Suppressor macrophage treated with lipopolysaccharide for 4 hours (primary cell): ENCODE measurements at places on chromosomes 7 and 10.

- DNase-seq, result no peak
These were observed 5.6 kb downstream of the NFE2L3 start for GRCh38 chr7:26157520-26158105.

- peak; percentile 29 for DNase-seq
These were observed 202.8 kb downstream of the IPMK start for GRCh38 chr10:58064714-58065528.

DNA sequence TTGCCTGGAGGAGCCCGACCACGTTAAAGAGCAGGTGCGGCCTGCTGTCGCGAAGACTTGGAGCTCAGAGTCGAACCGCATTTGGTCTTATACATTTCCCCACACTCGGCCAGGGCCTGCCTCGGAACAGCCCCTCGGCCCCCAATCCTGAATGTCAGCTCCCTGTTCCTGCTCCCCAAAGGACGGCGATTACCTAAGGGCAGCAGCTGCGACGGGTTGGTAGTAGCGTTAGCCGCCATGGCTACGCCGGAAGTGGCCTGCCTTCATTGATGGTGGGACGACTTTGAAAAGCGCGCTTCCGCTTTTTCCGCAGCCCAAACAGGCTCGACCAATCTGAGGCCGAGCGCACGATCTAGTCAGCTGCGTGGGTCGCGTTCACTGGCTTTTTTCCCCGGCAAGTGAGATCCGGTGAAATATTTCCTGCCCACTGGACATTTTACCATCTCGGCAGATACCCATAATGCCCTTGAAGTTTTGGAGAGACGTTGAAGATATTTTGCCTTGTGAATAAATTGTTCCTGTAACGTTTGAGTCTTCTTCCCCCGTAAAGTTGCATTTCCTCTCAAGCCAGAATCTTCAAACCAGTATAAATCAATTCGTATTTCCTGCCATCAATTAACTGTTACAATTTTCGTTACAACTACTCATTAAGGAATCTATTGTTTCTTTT lies at the start of gene LSM5:
Gene LSM5 (minus strand): TSS at position 254 of the 670 bp plus-strand sequence. CDS start 15 bp downstream, at position 239.
- DNase-seq, result peak; percentile 96

DNA sequence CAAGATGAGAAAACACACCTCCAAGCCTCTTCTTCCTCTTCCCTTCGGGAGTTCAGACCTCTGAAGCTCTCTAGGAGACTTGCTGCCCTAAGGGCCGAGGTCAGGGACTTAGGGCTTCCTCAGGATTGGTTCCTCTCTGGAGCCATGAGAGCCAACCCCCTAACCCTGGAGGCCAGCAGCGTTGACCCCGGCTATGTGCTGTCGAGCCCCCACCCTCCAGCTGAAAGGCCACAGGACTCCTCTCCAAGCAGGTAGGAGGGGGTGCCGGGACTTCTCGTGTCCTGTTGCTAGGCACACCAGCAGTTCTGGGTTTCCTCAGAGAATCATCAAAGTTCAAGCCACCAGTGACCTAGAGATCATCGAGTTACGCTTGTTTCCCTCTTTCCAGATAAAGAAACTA lies 87.4 kb downstream of the ARHGAP22 start:
- DNase-seq, result no peak

GRCh38 chr7:139767561-139767982 lies 10.2 kb downstream of the HIPK2 start:
- no peak for DNase-seq

DNA sequence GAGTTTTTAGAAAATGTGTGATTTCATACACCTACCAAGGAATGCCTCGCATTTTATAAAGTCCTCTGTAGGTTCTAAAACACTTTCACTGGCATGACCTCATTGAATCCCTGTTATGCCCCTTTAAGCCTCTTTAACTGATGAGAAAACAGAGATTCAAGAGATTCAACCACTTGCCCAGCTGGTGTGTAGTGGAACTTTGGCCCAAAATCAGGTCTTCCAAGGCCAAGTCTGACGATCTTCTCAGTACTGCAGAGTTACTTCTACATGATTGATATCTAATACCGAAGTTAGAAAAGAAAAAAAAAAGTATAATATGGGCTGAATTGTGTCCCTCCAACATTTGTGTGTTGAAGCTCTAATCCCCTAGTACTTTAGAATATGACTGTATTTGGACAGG lies 202.0 kb downstream of the WDR11 start:
- DNase-seq, result no peak

DNA sequence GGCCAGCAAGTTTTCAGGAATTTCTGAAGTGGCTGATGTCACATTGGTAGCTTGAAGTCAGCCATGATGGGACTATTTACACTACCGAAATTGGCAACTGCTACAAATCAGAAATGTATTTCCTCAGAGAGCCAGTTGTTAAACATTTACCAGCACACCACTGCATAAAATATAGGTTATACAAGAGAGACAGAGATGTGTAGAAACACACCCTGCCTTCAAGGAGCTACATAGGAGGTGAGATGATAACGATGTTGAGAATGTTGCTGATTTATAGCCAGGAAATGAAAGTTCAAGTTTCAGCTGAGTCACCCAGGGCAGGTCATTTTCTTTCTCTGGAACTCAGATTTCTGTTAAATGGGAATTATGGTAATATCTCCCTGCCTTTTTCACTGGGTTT lies 46.0 kb upstream of the TCF7L2 start:
- DNase-seq, result no peak

GRCh38 chr10:105827133-105827532 lies 1186.0 kb downstream of the SORCS3 start:
- no peak for DNase-seq

GRCh38 chr10:13732465-13732881 lies 145.7 kb downstream of the PRPF18 start:
- no peak for DNase-seq

GRCh38 chr7:42426163-42426562 lies 189.2 kb upstream of the GLI3 start:
- DNase-seq, result no peak

- no peak for DNase-seq
These were observed 22.2 kb upstream of the LYZL1 start for GRCh38 chr10:29266641-29267040.

GRCh38 chr10:36504758-36505157 lies 620.6 kb upstream of the ANKRD30A start:
- no peak for DNase-seq

DNA sequence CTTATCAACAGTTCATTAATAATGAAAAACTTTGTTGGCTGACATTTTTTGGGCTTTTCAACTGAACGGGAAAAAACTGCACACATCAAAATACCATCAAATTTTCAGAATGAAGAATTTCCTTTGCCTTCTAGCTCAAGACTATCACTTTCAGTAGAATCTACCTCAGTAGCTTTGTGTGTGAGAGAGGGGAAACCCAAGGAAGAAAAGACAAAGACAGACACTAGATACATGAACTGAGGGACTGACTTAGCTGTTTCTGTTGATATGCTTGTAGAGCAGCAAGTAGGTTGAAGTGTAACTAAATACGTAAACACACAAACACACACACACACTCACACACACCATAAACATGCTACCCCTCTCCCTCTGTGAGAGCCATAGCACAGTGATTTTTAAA lies 257.1 kb downstream of the CDK14 start:
- DNase-seq, result no peak

DNA sequence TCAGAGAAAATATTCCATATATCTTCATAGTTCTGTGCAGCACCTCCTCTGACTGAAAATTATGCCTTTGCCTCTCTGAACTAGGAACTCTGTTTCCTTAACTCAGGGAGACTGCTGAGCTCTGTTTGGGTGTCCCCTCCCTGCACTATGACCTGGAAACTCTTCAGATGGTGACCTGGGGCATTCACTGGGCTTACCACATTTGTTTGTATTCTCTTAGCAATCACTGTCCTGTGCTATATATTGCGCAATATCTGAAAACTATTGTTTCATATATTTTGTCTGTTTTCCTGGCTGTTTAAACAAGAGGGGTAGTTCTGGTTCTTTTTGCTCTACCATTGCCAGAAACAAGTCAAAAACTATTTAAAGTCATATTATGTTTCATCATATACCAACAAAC lies 181.8 kb upstream of the KIAA1217 start:
- DNase-seq, result no peak

GRCh38 chr7:83015916-83016315 lies 146.8 kb downstream of the PCLO start:
- DNase-seq, result no peak

DNA sequence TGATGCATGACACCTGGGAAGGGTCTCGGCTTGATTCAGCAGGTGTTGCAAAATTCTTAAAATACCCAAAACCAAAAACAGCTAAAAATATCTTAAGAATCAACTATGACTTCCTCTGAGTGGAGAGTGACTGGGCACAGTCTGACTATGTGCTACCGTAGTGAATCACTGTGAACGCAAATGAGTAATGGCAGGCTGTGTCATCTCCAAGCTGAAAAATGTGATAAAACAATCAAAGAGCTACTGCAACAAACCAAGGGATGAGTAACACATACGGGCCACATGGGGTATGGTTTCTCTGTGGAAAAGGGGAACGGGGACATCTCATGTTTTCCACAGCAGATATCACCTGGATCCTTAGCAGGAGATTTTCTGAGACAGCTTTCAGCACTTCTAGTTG lies 127.5 kb downstream of the ABCA13 start:
- peak; percentile 62 for DNase-seq

GRCh38 chr7:28638914-28639313 lies 226.6 kb downstream of the CREB5 start:
- DNase-seq, result no peak

- no peak for DNase-seq
These were observed 31.1 kb downstream of the KAZALD1 start for GRCh38 chr10:101092881-101093354.

GRCh38 chr10:124099604-124100003 lies 6.2 kb upstream of the CHST15 start:
- peak; percentile 87 for DNase-seq

- DNase-seq, result no peak
These were observed 87.3 kb downstream of the PALS2 start for GRCh38 chr7:24660546-24660945.

DNA sequence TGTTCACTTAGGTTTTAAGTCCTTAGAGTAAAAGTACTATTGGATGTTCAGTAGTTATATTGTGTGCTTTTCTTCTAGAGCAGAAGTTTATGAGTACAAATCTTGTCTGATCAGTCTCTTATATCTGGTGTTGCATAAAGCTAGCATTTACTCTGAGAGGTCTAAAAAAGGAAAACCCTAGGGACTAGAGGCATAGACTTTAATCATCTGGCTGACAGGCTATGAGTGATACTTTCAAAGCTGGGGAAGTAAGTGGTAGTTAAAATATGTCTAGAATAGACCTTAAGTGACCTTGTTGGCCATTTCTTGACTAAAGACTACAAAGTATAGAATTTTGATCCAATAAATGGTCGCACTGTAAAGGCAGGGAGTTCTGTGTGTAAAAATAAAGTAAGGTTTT lies 32.9 kb upstream of the PHYHIPL start:
- no peak for DNase-seq

GRCh38 chr10:24952143-24952706 lies at the start of gene PRTFDC1:
PRTFDC1 (minus strand) TSS chr10:24952606; CDS start chr10:24952575, 31 bp downstream.
- DNase-seq, result peak; percentile 5

- peak; percentile 65 for DNase-seq
These were observed 35.7 kb upstream of the FGL2 start for GRCh38 chr7:77235276-77235675.

- DNase-seq, result peak; percentile 83
These were observed 1.7 kb upstream of the GIMAP8 start for GRCh38 chr7:150448789-150449147.

DNA sequence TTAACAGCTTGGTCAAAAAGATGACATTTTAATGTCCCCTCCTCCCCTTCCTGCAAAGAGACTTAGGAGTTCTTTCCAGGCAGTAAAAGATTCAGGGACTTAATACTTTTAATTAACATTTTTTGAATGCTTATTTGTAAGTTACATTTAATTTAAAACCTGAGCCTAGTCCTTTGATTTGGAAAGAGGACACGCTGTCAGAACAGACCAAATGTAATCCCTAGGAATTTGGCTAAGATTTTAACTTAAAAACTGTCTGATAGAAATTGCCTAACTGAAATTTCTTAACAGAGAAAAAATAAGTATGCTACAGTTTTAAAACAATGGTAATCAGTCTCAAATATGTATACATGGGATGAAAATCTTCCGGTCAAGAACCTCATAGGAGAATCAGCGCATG lies 98.5 kb downstream of the NRP1 start:
- no peak for DNase-seq

DNA sequence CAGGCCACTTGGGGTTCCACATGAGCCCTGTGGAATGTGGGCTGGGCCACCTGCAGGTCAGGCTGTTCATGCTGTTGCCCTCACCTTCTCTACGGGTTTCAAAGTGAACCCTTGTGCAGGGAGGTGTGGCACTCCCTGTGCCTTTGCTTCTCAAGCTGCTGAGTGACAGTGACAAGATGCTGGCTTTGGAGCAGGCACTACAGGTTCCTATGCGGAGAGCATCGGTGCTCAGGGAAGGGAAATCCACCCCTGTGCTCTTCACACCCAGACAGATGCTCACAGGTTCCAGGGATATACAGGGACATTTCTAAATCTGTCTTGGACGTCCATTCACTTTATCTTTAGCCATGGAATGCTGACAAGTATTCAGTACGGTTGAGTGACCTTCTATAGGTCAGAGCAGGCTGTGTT lies 1005.0 kb downstream of the LRMDA start:
- DNase-seq, result no peak

DNA sequence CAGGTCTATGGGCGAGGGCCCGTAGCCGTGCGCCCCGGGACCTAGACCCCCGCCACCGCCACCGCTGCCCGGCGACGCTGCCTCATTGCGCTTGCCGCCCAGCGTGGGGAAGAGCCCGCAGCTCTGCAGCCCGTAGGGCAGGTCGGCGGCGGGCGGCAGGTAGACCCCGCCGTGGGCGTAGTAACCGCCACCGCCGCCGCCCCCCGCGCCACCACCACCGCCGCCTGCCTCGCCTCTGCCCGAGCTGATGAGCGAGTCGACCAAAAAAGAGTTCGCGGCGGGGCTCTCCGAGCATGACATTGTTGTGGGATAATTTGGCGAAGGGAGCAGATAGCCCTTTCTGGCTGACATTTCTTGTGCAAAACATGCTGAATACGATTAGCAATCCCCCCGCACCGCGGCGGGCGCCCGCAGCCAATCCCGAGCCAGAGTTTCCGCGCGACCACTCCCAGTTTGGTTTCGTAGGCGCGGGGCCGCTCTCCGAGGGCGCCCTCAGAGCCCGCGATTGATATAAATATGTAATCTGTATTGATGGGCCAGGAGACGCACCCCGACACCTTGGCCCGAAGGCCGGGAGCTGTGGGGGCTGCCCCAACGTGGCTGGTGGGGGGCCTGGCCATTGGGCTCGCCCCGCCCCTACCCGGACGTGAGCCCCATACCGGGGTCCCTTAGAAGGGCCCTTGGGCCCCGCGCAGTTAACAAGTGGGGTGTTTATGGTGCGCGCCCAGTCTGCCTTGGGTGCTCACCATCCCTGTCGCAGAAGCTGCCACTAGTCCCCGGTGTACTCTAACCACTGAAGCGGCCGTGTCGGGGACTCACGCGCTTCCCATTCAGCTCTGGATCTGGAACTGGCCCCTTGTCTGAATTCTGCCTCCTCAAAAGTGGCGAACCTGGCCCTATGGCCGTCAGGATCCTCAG lies at the start of gene HOXA10:
Gene HOXA10 (minus strand): TSS at position 365 of the 918 bp plus-strand sequence. CDS start 14 bp downstream, at position 351.
- no peak for DNase-seq
